ENCODE measurements at places on chromosomes 12 and 14.

GRCh38 chr12:50689437-50689836 is 74.5 kb upstream of the ATF1 start:
- no peak for DNase-seq

DNA sequence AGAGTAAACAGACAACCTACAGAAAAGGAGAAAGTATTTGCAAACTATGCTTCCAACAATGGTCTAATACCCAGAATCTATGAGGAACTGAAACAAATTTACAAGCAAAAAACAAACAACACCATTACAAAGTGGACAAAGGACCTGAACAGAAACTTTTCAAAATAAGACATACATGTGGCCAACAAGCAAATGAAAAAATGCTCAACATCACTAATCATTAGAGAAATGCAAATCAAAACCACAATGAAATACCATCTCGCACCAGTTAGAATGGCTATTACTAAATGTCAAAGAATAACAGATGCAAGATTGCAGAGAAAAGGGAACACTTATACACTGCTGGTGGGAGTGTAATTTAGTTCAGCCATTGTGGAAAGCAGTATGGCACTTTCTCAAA is 125.8 kb downstream of the C12orf42 start:
- no peak for DNase-seq

DNA sequence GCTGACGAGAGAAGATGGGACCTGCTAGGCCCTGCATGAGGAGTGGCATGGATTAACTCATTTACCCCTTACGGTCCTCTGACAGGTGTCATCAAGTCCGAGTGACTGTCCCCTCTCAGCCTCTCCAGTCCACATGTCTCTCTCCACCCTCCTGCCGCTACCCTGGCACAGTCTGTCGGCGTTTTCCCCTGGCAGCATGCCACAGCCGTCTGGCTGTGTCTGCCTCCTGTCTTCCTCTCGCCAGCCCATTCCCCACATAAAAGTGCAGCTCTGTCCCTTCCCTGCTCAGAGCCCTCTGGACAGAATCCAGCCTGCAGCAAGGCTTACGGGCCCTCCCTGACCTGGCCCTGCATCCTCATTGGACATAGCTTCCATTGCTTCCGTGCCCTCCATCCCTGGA is 45.6 kb downstream of the UBE3B start:
- no peak for DNase-seq

DNA sequence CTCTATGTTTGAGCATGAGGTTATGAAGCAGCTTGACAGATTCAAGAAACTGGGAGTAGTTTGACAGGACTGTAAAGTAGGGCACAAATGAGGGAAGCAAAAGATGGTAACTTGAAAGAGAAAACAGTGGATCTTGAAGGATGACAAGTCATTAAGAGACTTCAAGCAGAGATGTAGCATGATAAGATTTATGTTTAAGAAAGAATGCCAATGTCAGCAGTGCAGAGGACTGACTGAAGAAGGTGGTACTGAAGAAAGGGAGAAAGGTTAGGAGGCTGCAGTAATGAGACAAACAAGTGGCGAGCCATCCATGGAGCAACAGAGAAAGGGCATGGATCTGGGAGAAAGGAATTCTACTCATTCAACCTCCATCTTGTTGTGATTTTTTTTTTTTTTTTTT is 120.2 kb upstream of the RAP1B start:
- no peak for DNase-seq

All from NCI-H1048 (cell line).